KBM-7 (cell line): ENCODE measurements at places on chromosomes 5 and 9.
A peak's percentile ranks its signal among the peaks of the same experiment; 100 is the strongest.

DNA sequence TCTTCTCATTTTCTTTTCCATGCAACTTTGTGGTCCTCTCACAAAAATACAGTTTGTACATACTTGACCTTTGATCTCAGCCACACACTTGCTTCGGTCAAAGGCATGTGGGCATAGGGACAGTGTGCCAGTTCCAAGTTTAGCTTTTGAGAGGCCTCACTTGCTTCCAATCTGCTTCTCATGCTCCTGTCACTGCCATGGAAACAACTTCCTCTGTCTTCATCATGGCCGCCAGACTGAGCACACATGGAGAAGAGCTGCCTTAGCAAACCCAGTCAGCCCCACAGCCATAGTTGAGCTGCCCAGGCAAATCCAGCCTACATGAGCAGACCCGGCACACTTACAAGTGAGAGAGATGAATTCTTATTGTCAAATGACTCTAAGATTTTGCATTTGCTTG is 138.2 kb upstream of the TUSC1 start:
- no peak for DNase-seq

DNA sequence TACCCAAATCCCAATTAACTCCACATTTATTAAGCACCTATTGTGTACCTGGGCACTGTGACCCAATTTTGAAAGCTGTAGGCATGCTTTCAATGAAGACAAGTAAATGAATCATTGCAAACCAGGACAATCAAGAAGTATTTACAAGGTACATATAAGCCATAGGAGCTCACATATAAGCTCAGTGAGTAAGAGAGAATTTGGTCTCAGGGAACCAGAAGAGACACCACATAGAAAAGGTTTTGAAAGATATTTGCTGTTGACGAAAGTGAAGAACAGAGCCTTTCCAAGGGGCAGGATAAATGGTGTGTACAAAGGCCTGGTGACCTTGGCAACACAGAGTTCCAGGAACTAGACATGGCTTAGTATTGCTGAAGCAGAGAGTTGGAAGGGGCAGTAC is 187.6 kb downstream of the CD180 start:
- no peak for DNase-seq

GRCh38 chr5:172688349-172689217 is 47.5 kb downstream of the NEURL1B start:
- DNase-seq: peak; percentile 86

DNA sequence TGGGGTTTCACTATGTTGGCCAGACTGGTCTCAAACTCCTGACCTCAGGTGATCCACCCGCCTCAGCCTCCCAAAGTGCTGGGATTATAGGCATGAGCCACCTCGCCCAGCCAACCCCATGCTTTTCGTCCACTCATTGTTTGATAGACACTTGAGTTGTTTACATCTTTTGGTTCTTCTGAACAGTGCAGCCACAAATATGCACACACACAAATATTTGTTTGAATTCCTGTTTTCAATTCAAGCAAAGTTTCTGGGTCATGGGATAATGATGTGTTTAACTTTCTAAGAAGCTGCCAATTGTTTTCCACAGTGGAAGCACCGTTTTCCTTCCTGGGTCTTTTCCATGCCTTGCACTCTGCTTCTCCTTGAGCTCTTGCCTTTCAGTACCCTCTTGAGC is 6.8 kb upstream of the PAEP start:
- no peak for DNase-seq

- no peak for DNase-seq
Measured at GRCh38 chr5:147643142-147643541, 133.3 kb upstream of the DPYSL3 start.

- no peak for DNase-seq
Measured at GRCh38 chr9:89768650-89769071, 163.8 kb downstream of the GADD45G start.

DNA sequence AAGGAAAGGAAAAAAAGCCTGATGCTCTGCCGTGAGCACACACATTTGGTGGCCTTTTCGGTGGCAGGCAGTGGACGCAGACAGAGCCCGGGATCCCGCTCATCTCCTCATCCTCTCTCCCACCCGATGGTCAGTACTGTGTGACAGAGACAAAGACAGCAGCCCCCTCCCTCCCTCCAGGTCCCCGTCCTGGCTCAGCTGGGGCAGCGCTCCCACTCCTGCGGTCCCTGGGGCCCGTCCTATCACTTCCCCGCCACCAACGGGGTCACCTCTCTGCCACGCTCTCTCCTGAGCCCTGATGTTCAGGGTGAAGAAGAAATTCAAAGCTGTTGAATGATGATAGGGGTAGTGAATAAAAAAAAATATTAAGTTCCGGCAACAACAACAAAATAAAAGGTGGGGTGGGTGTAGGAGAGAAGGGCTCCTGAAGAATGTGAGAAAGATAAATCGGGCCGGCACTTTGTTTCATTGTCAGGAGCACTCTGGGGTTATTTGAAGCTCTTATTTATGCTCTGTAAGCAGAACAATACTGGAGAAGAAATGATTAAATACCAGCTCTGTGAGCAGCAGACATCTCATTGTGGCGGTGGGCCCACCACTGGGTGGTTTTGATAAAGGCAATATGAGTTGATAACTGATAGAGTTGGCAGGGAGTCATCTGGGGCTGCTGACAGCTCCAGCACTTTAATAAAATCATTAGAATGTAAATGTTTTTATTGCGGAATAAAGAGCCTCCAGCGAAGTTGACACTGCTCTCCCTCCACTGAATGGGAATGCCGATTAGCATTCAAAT is 417.7 kb downstream of the IRX1 start:
- no peak for DNase-seq

- no peak for DNase-seq
Measured at GRCh38 chr9:114784721-114785279, 21.0 kb downstream of the TNFSF15 start.

DNA sequence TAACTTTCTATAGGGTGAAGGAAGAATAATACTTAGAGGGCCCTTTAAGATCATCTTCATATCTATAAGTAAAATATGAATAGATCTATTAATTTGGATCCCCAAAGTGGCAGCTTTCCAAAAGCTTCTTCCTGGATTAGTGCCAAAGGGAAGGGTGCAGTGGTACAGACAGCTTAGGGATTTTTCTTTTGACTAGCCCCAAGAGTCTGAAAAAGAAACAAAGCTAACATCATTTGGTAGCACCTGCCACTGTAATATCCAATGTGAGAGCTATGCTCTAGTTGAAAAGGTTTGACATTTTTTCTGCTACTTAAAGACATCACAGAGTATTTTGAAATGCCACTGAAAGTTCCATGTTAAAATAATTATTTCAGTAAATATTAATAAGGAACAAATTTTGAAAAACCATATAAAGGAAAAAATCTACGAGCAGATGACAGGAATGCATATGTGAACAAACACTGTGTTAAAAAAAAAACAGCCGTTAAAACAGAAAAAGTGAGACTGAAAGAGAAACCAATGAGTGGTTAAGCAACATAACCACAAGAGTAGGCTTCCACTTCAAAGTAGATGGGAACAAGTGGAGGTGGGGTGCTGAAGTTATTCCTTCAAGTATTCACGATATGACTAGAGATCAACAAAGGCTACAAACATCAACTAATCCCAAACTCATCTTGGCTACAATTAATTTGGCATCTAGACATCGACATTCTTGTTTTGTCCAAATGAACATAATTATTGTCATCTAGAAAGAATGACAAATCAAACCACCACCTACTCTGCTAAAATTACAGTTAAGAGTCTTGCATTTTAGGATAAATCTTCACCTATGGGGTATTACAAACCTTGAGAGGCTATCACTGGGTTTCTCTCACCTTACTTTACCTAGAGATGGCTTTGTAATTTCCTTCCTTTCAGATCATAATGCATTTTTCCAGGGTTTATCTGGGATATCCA is 137.5 kb downstream of the CPLANE1 start:
- DNase-seq: peak; percentile 39

DNA sequence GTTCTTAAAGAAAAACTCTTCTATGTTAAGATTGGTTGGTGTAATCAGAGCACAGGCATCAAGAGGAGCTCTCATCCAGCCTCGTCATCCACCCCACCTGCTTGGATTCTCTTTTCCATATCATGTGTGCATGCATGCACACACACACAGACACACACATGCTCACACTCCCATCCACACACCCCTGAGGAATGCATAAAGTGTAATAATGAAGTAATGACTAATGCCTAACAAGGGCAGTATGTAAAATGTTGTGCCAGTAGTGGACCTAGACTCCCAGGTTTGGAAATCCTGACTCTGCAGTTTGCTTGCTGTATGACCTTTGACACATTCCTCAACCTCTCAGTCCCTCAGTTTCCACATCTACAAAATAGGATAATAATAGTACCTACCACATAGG is 280.0 kb upstream of the ANKRD55 start:
- DNase-seq: no peak

GRCh38 chr5:133846478-133847226 is 121.8 kb downstream of the C5orf15 start:
- DNase-seq: no peak

DNA sequence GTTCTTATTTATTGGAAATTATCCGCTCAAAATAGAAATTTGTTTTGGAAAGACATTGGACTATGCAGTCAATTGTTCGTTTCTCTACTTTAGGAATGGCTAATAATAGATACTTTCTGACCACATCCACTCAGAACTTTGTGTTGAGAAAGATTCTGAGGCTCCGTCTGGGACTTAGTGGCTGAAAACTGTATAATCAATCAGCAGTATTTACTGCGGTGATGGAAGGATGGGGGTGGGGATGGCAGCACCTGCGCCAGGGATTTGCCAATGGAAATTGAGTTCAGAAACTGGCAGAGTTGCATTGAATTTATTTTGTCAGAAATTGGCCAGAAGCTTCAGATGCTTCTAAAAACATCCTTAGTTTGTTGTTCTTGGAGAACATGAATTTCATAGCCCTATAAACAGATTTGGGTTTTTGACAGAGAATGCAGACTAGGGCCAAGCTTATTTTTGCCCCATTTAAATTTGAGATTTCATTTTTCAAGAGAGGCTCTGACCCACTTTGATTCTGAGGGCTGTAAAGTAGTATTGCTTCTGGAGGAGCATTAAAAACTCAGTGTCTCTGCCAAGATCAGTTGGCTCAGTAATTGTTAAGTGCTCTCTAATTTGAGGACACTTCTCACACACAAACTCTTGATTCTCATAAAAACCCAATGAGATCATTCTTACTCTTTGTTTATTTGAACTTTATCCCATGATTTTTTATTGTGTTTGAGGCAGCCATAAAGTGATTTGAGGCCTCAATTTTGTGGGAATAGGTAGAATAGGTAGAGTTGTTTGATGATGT is 215.1 kb downstream of the CD180 start:
- DNase-seq: no peak

DNA sequence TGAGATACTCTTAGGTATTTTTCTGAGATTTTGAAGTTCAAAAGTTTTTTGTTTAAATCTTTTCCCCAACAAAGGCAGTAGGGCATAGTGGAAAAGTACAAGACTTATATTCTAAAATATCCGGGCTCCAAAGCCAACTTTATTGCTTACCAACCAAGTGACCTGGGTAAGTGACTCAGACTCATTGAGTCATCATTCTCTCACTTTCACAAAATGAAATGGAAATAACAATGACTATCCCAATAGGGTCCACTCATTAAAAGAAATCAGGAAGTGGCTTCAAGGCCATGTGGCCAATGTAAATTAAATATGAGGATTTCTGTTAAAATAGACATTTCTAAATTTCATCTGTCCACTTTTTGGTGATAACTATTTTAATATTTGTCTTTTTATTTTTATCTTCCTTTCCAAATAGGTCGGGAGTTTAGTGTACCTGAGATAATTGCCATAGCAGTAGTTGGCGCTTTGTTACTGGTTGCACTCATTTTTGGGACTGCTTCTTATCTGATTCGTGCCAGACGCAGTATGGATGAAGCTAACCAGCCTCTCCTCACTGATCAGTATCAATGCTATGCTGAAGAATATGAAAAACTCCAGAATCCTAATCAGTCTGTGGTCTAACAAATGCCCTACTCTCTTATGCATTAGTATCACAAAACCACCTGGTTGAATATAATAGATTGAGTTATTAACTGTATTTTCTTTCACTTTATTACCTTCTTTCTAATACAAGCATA is 15.5 kb downstream of the TYRP1 start:
- DNase-seq: no peak

- DNase-seq: no peak
Measured at GRCh38 chr5:121485281-121485680, 366.4 kb upstream of the FTMT start.

GRCh38 chr9:116565986-116566385 is 121.1 kb upstream of the TRIM32 start:
- no peak for DNase-seq

DNA sequence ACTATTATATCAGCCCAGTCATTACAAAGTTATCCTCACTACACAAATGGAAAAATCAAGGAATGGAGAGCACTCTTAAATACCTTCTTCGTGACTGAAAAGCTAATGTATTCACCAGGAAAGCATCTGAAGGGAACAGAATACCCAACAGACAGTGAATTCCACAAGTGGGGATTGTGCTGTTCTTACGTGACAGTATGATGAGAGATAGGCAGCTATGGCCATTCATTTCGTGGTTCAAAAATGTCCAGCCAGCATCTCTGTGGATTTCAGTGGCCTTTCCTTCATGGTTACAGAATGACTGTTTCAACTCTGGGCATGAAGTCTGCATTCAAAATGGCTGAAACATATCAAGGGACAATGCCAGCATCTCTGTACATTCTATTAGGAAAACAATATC is 323.8 kb downstream of the PRELID2 start:
- DNase-seq: no peak

DNA sequence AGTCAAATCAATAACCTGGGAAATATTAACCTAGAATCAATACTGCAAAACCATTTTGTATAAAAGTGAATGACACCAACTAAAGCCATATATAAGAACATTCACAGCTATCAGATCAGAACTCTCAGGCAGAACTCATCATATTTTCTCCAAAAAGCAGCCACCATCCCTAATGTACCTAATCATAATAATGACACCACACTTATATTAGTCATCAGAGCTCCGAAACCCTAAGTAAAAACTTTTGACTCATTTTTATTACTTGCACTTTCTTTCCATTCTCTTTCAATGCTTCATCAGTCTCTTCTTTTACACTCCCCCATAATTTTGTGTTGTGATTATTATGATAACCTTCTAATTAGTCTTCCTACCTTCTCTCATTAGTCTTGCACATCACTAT is 45.3 kb downstream of the INSL6 start:
- DNase-seq: no peak

- no peak for DNase-seq
Measured at GRCh38 chr9:127202461-127203169, 62.0 kb upstream of the GARNL3 start.

DNA sequence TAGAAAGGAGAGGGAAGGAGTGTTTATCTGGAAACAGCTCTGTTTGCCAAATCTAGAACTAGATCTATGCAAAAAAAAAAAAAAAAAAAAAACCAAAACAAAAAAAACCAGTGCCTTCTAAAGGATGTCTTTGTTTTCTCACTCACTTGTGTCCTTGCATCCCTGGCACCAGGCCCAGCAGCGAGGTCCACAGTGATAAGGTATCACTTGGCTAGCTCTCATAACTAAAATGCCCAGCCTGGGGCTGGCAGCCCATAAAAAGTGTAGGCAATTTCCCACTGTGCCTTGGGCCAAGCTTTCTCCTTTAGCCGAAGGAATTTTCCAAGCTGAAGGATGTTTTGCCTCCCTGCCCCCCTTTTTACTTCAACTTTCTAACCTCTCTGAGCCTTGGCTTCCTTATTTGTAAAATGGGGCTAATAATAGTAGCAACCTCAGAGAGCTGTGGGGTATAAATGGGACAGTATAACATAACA is 20.8 kb downstream of the RGS3 start:
- no peak for DNase-seq

GRCh38 chr9:38039090-38039906 is 29.7 kb downstream of the SHB start:
- DNase-seq: no peak
